Islet precursor cell (in vitro differentiated cells): ENCODE measurements at places on chromosomes 1 and 21.

GRCh38 chr1:81799939-81800694 lies 617 bp upstream of the ADGRL2 start:
- peak; percentile 88 for DNase-seq

DNA sequence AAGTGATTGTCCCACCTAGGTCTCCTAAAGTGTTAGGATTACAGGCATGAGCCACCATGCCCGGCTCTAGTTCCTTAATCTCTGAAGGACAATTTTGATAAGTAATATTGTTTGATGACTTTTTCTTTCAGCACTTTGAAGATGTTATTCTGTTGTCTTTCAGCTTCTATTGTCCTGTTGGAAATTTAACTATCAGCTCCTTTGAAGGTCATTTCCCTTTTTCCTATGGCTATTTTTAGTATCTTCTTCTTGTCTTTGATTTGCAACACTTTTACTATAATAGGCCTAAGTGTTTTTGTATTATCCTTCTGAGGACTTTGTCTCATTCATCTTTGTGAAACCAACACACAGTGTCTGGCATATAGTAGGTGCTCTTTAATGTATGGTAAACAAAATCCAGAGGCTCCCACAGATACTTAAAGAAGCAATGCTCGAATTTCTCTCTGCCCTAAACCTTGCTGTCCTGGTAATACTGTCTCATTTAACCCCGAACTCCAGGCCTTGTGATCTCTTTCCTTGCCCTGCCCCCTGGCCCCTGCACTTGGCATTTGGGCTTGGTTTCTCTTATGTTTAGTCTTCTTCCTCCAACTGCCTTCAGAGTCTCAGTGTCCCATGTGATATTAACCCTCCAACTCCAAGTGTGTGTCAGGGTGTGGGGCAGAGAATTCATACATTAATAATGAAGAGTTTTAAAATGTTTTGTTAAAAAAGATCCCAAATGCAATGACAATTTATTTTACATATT lies 19.0 kb upstream of the AGO1 start:
- DNase-seq, result no peak

DNA sequence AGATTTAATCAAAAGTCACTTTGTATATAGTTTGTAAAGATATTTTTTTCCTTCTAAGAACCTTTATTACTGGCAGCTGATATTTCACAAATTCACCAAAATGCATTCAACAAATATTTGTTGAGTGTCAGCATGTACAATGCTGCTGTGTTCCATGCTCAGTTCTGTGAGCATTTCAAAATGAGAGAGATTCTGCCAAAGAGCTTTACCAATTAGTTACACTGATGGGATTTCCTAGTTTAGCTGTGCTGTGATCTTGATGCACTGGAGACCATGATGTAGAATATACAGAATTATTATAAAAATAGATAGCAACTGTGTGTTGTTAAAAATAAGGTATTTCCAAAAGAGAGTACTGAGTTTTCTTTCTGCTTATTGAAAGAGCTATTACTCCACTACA lies 225.6 kb downstream of the BRINP3 start:
- DNase-seq, result no peak

DNA sequence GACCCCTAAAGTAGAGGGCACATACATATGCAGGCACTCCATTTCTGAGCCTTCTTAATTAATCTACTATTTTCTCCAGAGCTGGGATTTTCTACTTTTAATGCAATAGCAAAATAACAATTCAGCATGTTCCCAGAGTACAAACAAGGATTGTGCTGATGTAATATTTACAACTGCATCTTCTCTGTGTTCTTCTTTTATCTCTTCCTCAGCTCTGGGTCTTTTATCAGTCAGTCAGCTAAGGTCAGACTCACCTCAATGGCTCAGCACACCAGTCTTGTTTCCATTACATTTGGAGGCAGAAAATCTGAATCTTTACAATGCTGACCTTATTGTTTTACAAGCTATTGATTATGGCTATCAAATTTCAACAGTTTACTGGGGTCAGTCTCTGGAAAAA lies 323.3 kb upstream of the NR5A2 start:
- DNase-seq, result no peak

DNA sequence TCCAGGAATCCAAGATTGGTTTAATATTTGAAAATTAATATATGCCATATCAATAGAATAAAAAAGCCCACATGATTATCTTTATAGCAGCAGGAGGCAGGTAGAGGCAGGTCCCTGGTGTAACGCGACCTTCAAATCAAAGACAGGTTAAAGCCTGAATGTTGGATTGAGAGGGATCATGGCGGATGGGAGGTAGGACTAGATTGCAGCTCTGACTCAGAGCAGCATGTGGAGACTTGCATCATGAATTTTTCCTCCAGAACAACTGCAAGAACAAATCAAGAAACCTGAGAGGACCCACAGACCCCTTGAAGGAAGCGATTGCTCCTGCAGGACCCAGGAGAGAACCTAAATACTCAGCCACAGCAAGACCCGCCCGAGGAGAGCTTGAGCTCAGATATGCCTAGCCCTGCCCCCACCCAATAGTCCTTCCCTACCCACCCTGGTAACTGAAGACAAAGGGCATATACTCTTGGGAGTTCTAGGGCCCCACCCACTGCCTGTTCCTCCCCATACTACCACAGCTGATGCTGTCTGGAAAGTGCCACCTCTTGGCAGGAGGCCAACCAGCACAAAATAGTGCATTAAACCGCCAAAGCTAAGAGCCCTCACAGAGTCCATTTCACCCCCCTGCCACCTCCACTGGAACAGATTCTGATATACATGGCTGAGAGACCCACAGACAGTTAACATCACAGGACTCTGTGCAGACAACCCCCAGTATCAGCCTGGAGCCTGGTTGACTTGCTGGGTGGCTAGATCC lies 19.5 kb downstream of the S100B start:
- no peak for DNase-seq

GRCh38 chr1:239730378-239730777 lies 344.0 kb downstream of the CHRM3 start:
- DNase-seq, result no peak

GRCh38 chr1:93629101-93630059 lies 52.3 kb downstream of the BCAR3 start:
- no peak for DNase-seq

- DNase-seq, result no peak
Measured at GRCh38 chr1:235625340-235625739, 24.2 kb downstream of the GNG4 start.

DNA sequence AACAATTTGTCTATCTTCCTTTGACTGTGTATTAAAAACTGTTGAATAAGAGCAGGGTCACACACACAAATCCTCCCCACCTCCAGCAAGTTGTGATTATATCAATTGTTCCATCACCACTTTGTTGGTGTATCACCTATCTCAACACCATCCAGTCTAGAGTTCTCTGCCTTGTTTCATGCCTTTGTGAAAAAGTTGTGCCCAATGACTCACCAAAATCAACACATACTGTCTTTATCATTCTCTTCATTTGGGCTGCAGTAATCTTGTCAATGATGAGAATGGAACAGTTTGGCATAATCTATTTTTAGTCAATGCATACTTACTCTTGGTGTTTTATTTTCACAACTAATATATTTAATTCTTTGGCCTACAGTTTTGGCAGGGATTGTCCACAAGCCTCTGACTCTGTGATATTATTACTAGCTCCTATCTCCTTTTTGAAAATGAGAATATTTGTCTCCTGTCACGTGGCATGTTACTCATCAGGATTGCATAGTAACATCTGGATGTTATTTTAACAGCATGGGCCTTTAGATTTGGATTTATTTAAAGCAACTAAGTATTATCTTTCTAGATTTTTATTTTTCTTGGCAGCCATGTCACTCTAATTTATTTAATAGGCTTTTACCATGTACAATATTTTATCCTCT lies 5.1 kb downstream of the C1orf87 start:
- no peak for DNase-seq

- DNase-seq, result no peak
Measured at GRCh38 chr1:3174487-3175247, 105.7 kb downstream of the PRDM16 start.

DNA sequence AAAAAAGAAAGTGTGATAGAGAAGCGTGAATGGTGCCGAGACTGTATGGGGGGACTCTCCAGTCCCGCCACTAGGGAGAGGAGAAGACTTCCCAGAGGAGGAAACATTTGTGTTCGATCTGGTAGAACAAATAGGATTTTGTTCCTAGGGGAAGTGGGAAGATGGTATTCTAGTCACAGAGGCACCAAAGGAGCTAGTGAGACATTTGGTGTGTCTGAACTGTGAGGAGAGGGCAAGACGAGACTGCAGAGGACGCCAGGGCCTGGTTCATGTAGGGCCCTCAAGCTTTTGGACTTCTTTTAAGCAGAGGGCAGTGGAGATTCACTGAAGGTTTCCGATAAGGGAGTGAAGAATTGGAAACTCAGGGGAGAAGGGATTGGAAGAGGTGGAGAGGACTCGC lies 2.9 kb downstream of the BTBD19 start:
- DNase-seq, result no peak

DNA sequence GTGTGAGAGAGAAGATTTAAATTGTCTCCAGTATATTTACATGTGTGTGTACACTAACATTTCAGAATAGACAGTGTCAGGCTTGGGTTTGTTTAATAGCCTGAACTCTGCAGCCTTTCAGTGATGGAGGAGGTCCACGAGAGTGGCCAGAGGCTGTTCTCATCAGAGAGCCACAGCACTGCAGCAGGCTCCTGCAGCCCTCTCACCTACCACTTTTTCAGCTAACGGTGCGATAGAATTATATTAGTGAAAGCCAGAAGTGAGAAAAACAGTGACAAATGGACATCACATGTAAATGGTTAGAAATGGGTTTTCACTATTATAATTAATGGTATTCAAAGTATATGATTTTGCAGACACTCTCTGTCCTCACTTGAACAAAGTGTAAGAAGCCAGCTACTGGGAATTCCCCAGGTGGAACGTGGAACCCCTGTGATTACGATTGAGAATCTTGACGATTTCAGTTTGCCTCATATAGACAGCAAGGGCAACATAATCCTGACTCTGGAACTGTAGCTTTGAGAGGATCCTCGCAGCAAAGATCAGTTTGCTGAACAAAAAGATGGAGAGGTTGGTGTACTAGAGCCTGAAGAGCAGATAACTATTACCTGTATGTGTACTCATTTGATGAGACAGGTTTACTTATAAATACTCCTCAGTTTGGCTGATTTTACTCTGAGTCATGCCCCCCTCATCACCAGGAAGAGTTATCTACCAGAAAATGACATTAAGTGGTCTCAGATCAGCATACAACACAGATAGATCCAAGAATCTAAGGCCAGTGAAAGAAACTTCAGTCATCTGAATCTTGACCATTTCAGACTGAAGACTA lies 31.4 kb downstream of the IFI16 start:
- DNase-seq, result no peak

DNA sequence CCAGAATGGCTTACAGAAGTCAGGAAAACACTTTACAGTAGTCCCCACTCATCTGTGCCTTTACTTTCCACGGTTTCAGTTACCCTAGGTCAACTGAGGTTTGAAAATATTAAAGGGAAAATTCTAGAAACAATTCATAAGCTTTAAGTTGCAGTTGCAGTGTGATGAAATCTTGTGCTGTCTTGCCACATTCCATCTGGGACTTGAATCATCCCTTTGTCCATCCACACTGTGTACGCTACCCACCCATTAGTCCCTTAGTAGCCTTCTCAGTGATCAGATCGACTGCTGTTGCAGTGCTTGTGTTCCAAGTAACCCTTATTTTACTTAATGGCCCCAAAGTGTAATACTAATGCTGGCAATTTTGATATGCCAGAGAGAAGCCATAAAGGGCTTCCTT lies 30.5 kb downstream of the ZCCHC17 start:
- no peak for DNase-seq
